Breast epithelium (tissue), 4 donors: ENCODE measurements at places on chromosomes 7 and 10.

DNA sequence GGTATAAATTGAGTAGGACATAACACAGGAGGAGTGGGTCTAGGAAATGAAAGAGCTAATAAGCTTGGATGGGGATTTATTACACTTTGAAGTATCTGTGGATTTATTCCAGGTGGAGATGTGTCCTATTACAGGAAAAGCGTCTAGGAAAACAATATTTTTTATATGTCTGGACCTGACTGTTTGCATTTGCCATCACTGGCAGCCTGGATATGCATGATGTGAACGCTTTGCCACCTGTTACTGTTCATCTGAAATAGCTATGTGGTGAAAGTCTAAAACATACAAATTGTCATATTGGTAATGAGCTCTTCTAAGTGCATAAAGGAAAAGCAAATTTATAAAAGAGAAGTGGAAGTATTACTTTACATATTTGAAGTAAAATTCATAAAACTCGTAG, 31.6 kb upstream of the AGMO start:
- H3K27ac ChIP-seq, result no peak overlapping the region
- no peaks in the 10 kb centered on the region for H3K36me3 ChIP-seq
- H3K4me3 ChIP-seq, result no peak overlapping the region
- no peaks in the 10 kb centered on the region for H3K4me1 ChIP-seq

DNA sequence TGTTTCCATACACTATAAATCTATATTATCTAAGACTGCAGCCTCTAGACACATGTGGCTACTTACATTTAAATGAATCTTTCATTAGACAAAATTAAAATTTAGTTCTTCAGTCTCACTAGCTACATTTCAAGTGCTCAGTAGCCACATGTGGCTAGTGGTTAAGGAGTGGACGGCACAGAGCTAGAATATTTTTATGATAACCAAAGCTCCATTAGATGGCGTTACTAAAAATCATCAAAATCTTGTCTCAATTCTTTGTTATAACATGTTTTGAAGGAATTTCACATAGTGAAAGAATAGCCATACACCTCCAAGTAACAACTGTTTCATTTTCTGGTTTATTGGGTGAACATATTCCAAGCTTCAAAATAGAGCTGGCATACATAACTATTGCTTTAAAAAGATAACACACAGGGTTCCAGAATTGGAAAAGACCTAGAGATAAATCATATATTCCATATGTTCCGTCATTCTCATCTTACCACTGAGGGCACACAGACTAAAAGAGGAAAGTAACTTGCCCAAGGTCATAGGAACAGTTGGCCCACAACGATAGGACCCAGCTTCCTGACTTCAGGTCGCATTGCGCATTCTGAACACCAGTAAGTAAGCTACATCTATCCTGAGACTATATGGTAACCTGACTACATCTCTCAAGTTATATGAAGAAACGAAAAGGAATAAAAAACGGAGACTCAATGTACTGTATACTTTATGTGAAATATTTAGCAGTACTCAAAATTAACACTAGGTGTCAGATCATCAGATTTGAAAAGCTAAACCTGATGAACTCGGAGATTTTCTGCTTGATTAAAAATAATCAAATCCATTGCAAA, 66.6 kb downstream of the CAV1 start:
- no peak overlapping the region for H3K4me3 ChIP-seq
- H3K4me1 ChIP-seq, result no peaks in the 10 kb centered on the region
- H3K36me3 ChIP-seq, result no peaks in the 10 kb centered on the region

- no peaks in the 10 kb centered on the region for H3K36me3 ChIP-seq
- H3K4me3 ChIP-seq, result no peak overlapping the region
- no peaks in the 10 kb centered on the region for H3K4me1 ChIP-seq
- no peaks in the 10 kb centered on the region for H3K27me3 ChIP-seq
Observed at GRCh38 chr10:95056744-95057363, 12.4 kb downstream of the CYP2C8 start.

- H3K36me3 ChIP-seq, result no peaks in the 10 kb centered on the region
- peaks cover 2% of the 10 kb centered on the region for H3K4me1 ChIP-seq
- H3K4me3 ChIP-seq, result no peak overlapping the region
- no peak for DNase-seq
- H3K27ac ChIP-seq, result no peak overlapping the region
Observed at GRCh38 chr10:50554376-50554994, 69.3 kb downstream of the SGMS1 start.

DNA sequence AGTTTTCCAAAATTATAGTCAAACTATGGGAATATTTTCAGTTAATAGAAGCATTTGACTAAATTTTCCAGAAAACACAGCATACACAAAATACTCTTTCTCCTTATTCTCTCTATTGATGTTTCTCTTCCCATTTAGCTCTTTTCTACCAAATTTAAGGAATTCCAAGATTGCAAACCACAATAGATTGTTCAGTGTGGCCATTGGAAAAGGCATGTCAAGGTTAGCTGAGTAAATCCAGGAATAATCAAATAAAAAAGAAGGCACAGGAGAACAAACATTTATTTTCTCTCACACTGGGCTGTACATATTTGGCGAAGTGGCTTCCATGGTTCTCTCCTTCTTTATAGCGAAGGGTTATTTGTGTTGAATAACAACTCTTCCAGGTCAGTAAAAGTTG, 117.3 kb downstream of the THSD7A start:
- no peak overlapping the region for H3K27ac ChIP-seq
- H3K4me1 ChIP-seq, result no peaks in the 10 kb centered on the region
- no peak for DNase-seq

GRCh38 chr7:139942636-139943035, 113.6 kb downstream of the TBXAS1 start:
- no peaks in the 10 kb centered on the region for H3K4me1 ChIP-seq
- H3K4me3 ChIP-seq, result no peak overlapping the region
- H3K36me3 ChIP-seq, result no peaks in the 10 kb centered on the region
